ENCODE measurements at places on chromosomes 11 and 22. TPM values are rescaled to one million over a fixed set of nuclear protein-coding genes. Genes with fewer than 3 reads are reported as not detected.

- H3K4me3 ChIP-seq: no peak overlapping the region
- H3K27ac ChIP-seq: no peak overlapping the region
- no peaks in the 10 kb centered on the region for H3K4me1 ChIP-seq
- no peaks in the 10 kb centered on the region for H3K36me3 ChIP-seq
- H3K27me3 ChIP-seq: no peaks in the 10 kb centered on the region
- no peak for DNase-seq
These were observed 2357.2 kb downstream of the LRRC4C start for GRCh38 chr11:39102236-39102635.

DNA sequence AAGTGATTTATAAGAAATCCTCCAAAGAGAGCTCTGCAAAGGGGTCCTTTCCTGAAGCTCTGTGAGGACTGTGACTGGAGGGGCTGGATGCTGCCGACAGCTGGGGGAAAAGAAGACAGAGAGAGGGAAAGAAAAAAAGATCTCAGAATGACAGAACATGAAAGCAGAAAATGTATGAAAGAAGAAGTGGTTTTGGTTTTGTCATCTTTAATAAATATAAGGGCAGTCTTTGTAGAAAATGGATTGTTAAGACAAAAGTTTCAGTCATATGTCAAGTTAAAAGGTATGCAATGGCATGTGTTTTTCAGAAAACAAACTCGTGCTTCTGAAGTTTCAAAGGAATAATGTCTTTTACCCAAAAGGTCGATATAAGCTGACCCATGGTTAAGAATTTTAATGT lies 105.5 kb downstream of the CCDC83 start:
- H3K4me1 ChIP-seq: no peaks in the 10 kb centered on the region
- no peak overlapping the region for H3K27ac ChIP-seq
- H3K36me3 ChIP-seq: peaks cover 94% of the 10 kb centered on the region
- H3K4me3 ChIP-seq: no peak overlapping the region
- no peaks in the 10 kb centered on the region for H3K27me3 ChIP-seq

DNA sequence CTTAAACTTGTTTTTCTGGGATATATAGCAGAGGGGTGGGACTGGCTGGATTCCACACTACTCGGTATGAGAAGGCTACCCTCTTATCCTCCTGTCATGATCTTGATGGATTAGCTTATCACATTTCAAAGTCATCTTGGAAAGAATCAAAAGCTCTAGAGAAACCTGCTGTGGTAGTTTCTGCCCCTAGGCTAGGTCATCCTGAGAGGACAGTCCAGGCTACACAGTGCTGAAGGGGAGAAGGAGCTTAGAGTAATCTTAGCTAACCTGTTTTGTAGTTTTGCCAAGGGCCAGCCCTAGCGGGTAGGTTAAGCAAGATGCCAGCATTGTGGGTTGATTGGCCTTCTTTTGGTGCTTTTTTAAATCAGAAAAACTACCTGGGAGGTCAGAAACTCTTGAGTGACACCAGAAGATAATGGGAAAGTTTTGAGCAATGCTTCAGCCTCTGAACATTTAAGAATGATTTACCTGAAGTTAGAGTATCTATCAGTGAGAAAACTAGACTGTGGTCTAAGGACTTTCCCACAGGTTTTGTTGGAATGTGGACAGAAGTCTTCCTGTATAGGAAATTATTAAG lies 21.3 kb downstream of the PIWIL4 start:
- H3K27me3 ChIP-seq: no peaks in the 10 kb centered on the region
- H3K4me3 ChIP-seq: no peak overlapping the region
- H3K27ac ChIP-seq: no peak overlapping the region
- DNase-seq: no peak
- H3K4me1 ChIP-seq: no peaks in the 10 kb centered on the region

DNA sequence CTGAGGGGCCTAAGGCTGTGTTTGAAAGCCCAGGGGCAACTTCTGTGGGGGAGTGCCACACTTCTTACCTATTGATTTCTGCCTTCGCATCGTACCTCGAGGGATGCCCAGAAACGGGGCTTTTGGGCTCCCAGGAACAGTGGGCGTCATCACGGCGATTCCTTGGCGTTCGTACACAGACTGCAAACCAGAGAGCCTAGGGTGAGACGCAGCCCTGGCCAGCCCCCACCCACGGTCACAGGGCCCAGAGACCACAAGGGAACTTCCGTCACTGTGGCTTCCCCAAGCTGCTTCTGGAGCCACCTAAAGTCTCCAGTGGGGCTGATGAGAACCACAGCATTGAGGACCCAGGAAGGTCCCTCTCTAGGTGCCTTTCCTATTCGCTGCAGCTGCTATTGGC lies 91.9 kb downstream of the CTTN start:
- no peaks in the 10 kb centered on the region for H3K4me1 ChIP-seq
- H3K36me3 ChIP-seq: no peaks in the 10 kb centered on the region
- no peak for DNase-seq
- no peak overlapping the region for H3K4me3 ChIP-seq
- H3K27ac ChIP-seq: no peak overlapping the region

- no peaks in the 10 kb centered on the region for H3K27me3 ChIP-seq
- no peaks in the 10 kb centered on the region for H3K4me1 ChIP-seq
- no peak for DNase-seq
- no peak overlapping the region for H3K27ac ChIP-seq
These were observed 71.9 kb upstream of the C11orf87 start for GRCh38 chr11:109350091-109350490.

GRCh38 chr11:14029440-14029839 lies 66.9 kb downstream of the SPON1 start:
- no peak for DNase-seq
- H3K4me3 ChIP-seq: no peak overlapping the region
- no peak overlapping the region for H3K27ac ChIP-seq
- no peaks in the 10 kb centered on the region for H3K4me1 ChIP-seq
- H3K36me3 ChIP-seq: no peaks in the 10 kb centered on the region

DNA sequence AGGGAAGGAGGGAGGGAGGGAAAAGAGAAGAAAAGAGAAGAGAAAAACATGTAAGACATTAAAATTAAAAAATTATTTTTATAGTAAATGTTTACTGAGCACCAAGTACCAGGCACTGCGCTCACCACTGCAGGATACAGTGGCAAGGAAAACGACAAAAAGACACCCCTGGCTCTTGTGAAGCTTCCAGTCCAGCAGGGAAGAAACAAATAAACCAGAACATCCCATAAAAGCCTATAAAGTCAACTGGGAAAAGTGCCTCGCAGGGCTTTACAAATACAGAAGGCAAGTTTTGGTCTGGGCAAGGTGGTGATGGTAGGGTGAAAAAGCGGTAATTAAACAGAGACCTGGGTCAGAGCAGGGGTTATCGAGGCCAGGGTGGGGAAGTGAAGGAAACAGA lies 33.6 kb downstream of the LARGE1 start:
- H3K4me3 ChIP-seq: no peak overlapping the region
- H3K36me3 ChIP-seq: no peaks in the 10 kb centered on the region
- no peak for DNase-seq
- H3K27me3 ChIP-seq: no peaks in the 10 kb centered on the region

Gene SOX10
- not detected for total RNA-seq

DNA sequence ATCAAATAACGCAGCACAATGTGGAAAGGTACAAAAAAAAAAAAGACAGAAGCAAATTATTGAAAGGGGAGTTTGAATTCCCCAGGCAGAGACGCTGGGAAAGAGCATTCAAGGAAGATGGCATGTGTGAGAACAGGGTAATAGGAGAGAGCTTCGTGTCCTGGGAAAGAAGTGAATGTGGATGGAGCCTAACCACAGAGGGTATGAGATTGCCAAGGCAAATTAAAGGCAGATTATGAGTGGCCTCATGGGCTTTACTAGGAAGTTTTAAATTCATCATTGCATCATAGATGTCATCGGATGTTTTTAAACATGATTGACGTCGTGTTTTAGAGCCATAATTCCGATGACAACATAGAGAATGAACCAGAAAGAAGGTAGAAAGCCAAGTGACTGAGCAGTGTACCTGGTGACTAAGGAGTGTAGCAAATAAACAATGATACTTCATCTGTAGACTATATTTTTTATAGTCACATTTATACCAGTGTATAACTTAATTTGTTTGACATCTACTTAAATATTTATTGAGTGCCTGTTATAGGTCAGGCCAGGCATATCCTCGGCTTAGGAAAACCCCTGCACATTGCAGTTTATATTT lies 151.4 kb downstream of the MSANTD4 start:
- DNase-seq: no peak
- peaks cover 8% of the 10 kb centered on the region for H3K27me3 ChIP-seq
- no peaks in the 10 kb centered on the region for H3K36me3 ChIP-seq
- no peak overlapping the region for H3K27ac ChIP-seq
- H3K4me1 ChIP-seq: no peaks in the 10 kb centered on the region

Gene SYCE3
- total RNA-seq: not detected

DNA sequence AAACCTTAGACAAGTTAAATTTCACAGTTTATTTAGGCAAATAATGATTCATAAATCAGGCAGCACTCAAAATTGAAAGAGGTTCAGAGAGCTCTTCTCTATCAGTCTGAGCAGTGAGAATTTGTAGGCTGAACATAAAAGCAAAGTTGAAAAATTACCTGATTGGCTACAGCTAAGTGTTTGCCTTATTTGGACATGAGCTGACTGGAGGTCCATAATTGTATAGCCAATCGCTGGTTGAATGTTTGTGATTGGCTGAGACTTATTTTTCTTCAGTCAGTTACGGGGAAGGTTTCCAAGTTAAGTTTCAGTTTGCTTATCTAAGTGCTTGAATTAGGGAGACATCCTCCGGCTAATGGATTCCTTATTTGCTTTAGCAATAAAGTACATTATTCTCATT lies 527.5 kb downstream of the CNTN5 start:
- H3K36me3 ChIP-seq: no peaks in the 10 kb centered on the region
- no peaks in the 10 kb centered on the region for H3K27me3 ChIP-seq
- DNase-seq: no peak
- H3K4me1 ChIP-seq: no peaks in the 10 kb centered on the region
- no peak overlapping the region for H3K27ac ChIP-seq

DNA sequence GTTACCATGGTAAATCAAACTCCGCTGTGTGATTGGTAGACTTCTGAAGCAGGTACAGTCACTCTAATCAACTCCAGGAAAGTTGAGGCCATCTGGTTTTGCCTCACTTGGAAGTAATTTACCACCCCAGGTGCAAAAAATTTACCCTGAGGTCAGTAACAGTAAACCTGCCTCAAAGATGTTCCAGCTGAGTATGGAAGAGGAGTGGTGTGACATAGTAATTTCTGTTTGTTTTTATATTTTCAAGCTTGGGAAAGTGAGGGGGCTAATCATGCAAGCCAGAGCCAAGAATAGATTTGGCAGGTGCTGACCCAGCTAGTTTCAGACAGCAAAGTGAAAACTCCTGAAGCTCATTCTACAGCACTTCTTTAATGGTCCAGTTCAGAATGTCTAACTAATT lies 691.6 kb downstream of the NTM start:
- no peak overlapping the region for H3K4me3 ChIP-seq
- no peak for DNase-seq
- H3K27ac ChIP-seq: no peak overlapping the region
- no peaks in the 10 kb centered on the region for H3K27me3 ChIP-seq

Gene KCNQ1OT1
- 0.22 TPM for total RNA-seq

- H3K4me3 ChIP-seq: no peak overlapping the region
- no peak overlapping the region for H3K27ac ChIP-seq
- H3K36me3 ChIP-seq: no peaks in the 10 kb centered on the region
- no peaks in the 10 kb centered on the region for H3K27me3 ChIP-seq
These were observed 96.0 kb upstream of the PITPNB start for GRCh38 chr22:28015046-28015425.

GRCh38 chr22:50270666-50271394 lies 650 bp upstream of the MAPK11 start:
- no peaks in the 10 kb centered on the region for H3K27me3 ChIP-seq
- no peaks in the 10 kb centered on the region for H3K36me3 ChIP-seq
- peak; percentile 71 for DNase-seq

Gene TST
- not detected for total RNA-seq

GRCh38 chr11:130218501-130219070 lies 59.0 kb downstream of the ST14 start:
- H3K27ac ChIP-seq: no peak overlapping the region
- no peak for DNase-seq
- no peaks in the 10 kb centered on the region for H3K27me3 ChIP-seq
- no peak overlapping the region for H3K4me3 ChIP-seq
- no peaks in the 10 kb centered on the region for H3K4me1 ChIP-seq

DNA sequence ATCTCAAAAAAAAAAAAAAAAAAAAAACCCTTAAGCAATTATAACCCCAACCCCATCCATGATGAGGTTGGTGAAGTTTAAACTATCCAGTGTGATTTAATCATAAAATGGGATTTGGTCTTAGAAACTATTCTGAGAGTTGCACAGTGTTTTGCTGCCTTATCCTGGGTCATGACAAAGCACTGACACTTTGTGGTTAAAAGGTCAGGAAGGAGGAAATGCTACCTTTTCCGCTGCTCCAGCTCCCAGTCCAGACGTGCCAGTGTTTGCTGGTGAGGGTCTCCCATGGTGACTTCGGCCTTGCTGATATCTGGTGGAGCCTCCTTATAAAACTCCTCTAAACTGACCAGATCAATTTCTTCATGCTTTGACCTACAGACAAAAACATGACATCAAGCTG lies 14.5 kb downstream of the THOC5 start:
- no peak overlapping the region for H3K4me3 ChIP-seq
- H3K27me3 ChIP-seq: no peaks in the 10 kb centered on the region
- DNase-seq: no peak
- peaks cover 81% of the 10 kb centered on the region for H3K36me3 ChIP-seq
- no peak overlapping the region for H3K27ac ChIP-seq

- no peak for DNase-seq
- H3K36me3 ChIP-seq: no peaks in the 10 kb centered on the region
- H3K4me3 ChIP-seq: no peak overlapping the region
- no peaks in the 10 kb centered on the region for H3K4me1 ChIP-seq
- no peaks in the 10 kb centered on the region for H3K27me3 ChIP-seq
These were observed 12.5 kb downstream of the THY1 start for GRCh38 chr11:119410501-119410900.

Gene BTBD10
- total RNA-seq: 14.8 TPM

- peaks cover 35% of the 10 kb centered on the region for H3K36me3 ChIP-seq
- H3K27me3 ChIP-seq: no peaks in the 10 kb centered on the region
- no peak overlapping the region for H3K27ac ChIP-seq
- peaks cover 13% of the 10 kb centered on the region for H3K4me1 ChIP-seq
These were observed 22.4 kb upstream of the ARHGAP8 start for GRCh38 chr22:44730022-44730393.

- no peak overlapping the region for H3K4me3 ChIP-seq
- H3K27me3 ChIP-seq: no peaks in the 10 kb centered on the region
- H3K27ac ChIP-seq: no peak overlapping the region
- H3K4me1 ChIP-seq: no peaks in the 10 kb centered on the region
These were observed 23.4 kb upstream of the CREB3L1 start for GRCh38 chr11:46254133-46254491.

Gene FGF4
- total RNA-seq: not detected

All from CD4-positive, alpha-beta T cell (primary cell).